ENCODE measurements at places on chromosomes 2 and 18. TPM values are rescaled to one million over a fixed set of nuclear protein-coding genes. Genes with fewer than 3 reads are reported as not detected.

Gene RBKS
- 1.6 TPM for total RNA-seq

Gene TMEM198
- 0.77 TPM for total RNA-seq

Gene MEP1B
- not detected for total RNA-seq

Gene EGR4
- total RNA-seq = not detected

Gene CRACDL
- total RNA-seq = 2.4 TPM

Gene GALNT5
- total RNA-seq = 0.26 TPM

Gene REV1
- 40.9 TPM for total RNA-seq

Gene ATP8B1
- total RNA-seq = 22.6 TPM

Gene AQP12B
- total RNA-seq = not detected

Gene CCDC148
- 0.77 TPM for total RNA-seq

Gene HOXD13
- not detected for total RNA-seq

Gene STAT4
- not detected for total RNA-seq

Gene C1QL2
- total RNA-seq = not detected

Gene POTEI
- 0.26 TPM for total RNA-seq

Gene KCNE4
- 38.4 TPM for total RNA-seq

Gene TRIM54
- total RNA-seq = 0.28 TPM

Gene LRATD1
- 10.2 TPM for total RNA-seq

Gene ABCB11
- total RNA-seq = 0.29 TPM

Gene TUBA4B
- not detected for total RNA-seq

Gene POTEJ
- total RNA-seq = not detected

Gene MAB21L4
- total RNA-seq = not detected

Gene REG3A
- not detected for total RNA-seq

Gene NETO1
- total RNA-seq = not detected

Gene BBS5
- total RNA-seq = 23.0 TPM

Gene NPAS2
- 66.5 TPM for total RNA-seq

Gene GPAT2
- total RNA-seq = not detected

Gene GALNT1
- 98.2 TPM for total RNA-seq

Gene IFIH1
- total RNA-seq = 15.2 TPM

Gene MPV17
- 60.0 TPM for total RNA-seq

Gene SLC23A3
- total RNA-seq = not detected

Gene GAD1
- not detected for total RNA-seq

Gene GALNT3
- 17.7 TPM for total RNA-seq

Gene GREB1
- total RNA-seq = 130 TPM

Gene GPR17
- total RNA-seq = 0.41 TPM

Gene PRSS56
- not detected for total RNA-seq

Gene ALPG
- not detected for total RNA-seq
